ENCODE measurements at places on chromosomes 5 and 9. TPM values are rescaled to one million over a fixed set of nuclear protein-coding genes. Genes with fewer than 3 reads are reported as not detected.

GRCh38 chr5:6861036-6861435 lies 147.8 kb downstream of the TENT4A start:
- no peaks in the 10 kb centered on the region for H3K36me3 ChIP-seq
- H3K27me3 ChIP-seq: no peaks in the 10 kb centered on the region
- no peak overlapping the region for H3K4me3 ChIP-seq
- no peak overlapping the region for H3K27ac ChIP-seq
- DNase-seq: no peak

DNA sequence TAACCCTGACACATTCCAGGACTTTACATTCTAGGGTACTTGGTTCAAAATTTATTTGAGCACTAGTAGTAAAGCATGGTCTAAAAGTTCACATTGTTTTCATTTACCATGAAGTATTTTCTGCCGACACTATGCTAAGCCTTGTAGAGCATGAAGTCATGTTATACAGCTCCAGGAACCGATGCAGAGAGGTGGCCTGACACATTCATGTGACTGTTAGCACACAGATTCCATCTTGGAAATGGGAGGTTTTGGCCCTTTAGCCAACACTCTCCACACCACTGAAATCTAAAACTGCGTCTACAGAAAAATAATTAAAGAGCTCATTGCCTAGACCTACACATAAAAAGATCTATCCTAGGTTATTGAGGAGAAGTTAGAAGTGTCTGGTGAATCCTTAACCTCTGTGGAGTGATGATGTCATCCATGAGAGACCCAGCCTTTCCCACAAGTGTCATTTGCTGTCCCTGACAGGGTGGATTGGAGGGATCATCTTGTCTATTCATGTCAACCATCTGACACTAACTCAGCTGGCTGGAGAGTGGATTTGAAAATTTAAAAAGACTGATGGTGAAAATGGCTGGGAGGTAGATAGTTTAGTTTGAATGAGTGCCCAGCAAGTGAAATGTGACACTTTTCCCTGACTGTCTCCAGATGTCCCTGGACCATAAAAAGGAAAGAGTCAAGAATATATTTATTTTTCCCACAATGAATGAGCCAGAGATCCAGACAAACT lies 1.3 kb downstream of the RANBP3L start:
- H3K4me3 ChIP-seq: no peak overlapping the region
- H3K4me1 ChIP-seq: peaks cover 16% of the 10 kb centered on the region
- H3K27ac ChIP-seq: no peak overlapping the region
- H3K36me3 ChIP-seq: no peaks in the 10 kb centered on the region

DNA sequence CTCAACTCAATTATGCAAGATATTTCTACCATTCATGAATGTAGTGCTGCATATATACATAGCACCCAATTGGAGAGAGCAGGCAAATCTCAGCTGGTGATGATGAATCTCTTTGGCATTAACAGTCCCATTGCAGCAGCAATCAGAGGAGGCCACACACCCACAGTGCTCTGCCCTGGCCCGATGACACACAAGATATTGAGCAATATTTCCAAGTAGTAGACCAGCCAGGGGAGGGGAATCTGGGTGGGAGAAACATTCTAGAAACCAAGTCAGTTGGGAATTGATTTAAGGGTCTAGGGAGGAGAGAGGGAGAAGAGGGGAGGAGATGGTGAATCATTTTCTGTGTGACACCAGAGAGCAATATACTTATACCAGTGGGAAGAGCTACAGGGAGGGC lies 14.9 kb upstream of the C5orf63 start:
- no peaks in the 10 kb centered on the region for H3K36me3 ChIP-seq
- no peak overlapping the region for H3K27ac ChIP-seq
- H3K27me3 ChIP-seq: no peaks in the 10 kb centered on the region
- H3K4me1 ChIP-seq: no peaks in the 10 kb centered on the region
- no peak overlapping the region for H3K4me3 ChIP-seq

The GHR gene
- 1.0 TPM for total RNA-seq

GRCh38 chr9:3049636-3050035 lies 205.7 kb upstream of the PUM3 start:
- H3K27me3 ChIP-seq: no peaks in the 10 kb centered on the region
- H3K4me3 ChIP-seq: no peak overlapping the region
- no peak overlapping the region for H3K27ac ChIP-seq
- DNase-seq: no peak

DNA sequence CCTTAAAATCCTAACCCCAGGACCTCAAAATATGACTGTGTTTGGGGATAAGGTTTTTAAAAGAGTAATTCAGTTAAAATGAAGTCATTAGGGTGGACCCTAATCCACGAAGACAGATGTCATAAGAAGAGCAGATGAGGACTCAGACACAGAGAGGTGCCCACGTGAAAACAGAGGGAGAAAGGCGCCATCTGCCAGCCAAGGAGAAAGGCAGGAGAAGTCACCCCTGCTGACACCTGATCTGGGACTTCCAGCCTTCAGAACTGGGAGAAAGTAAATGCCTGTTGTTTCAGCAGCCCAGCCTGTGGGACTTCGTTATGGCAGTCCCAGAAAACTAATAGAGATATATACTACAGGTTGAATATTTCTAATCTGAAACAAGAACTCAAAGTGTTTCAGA lies 67.4 kb downstream of the ROR2 start:
- no peak overlapping the region for H3K27ac ChIP-seq
- H3K36me3 ChIP-seq: no peaks in the 10 kb centered on the region
- DNase-seq: no peak
- H3K27me3 ChIP-seq: no peaks in the 10 kb centered on the region
- H3K4me1 ChIP-seq: no peaks in the 10 kb centered on the region

The GABRG2 gene
- total RNA-seq: not detected

- H3K4me3 ChIP-seq: no peak overlapping the region
- no peak for DNase-seq
- no peaks in the 10 kb centered on the region for H3K27me3 ChIP-seq
- H3K36me3 ChIP-seq: no peaks in the 10 kb centered on the region
Observed at GRCh38 chr5:3309538-3309937, 286.1 kb upstream of the IRX1 start.

DNA sequence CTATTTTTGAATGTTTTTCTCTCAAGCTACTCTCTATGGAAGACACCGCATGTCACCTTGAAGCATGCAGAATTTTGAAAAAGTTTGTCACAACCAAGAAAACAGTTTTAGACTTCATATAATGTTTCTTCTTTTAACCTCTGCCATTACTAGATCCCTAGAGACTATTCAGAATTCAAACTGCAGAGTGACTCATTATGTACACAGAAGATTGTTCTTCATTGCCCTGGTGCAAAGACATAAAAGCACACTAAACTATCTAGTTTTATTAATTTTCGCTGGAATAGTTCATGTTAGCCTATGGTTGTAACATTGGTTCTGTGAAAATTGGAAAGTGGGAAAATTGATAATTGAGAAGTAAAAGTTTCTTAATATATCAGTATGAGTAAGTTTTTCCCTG lies 18.4 kb downstream of the F2RL2 start:
- no peak for DNase-seq
- H3K4me3 ChIP-seq: no peak overlapping the region
- no peak overlapping the region for H3K27ac ChIP-seq
- H3K27me3 ChIP-seq: no peaks in the 10 kb centered on the region
- H3K36me3 ChIP-seq: no peaks in the 10 kb centered on the region

The LEAP2 gene
- total RNA-seq: 1.7 TPM

- no peak overlapping the region for H3K4me3 ChIP-seq
- H3K4me1 ChIP-seq: no peaks in the 10 kb centered on the region
- H3K36me3 ChIP-seq: no peaks in the 10 kb centered on the region
- H3K27me3 ChIP-seq: no peaks in the 10 kb centered on the region
Observed at GRCh38 chr5:9775339-9775738, 145.2 kb upstream of the TAS2R1 start.

GRCh38 chr9:37812773-37813379 lies 12.3 kb downstream of the DCAF10 start:
- no peaks in the 10 kb centered on the region for H3K4me1 ChIP-seq
- no peaks in the 10 kb centered on the region for H3K36me3 ChIP-seq
- DNase-seq: no peak

DNA sequence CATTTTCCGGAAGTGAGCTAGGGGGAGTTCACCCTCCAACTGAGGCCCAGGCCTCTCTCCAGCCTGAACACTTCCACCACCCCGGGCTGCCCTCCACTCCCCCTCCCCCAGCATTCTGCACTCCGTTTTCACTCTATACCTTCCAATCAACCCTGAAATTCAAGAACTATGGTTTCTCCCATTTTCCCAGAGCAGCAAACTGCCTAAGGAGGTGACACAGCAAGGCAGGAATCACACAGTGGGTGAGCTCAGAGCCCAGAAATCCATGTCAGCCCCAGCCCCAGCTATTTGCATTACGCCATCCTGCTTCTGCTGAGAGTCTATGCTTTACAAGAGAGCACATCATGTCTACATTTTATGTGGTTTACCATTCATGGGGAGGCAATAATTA lies 11.9 kb downstream of the MSX2 start:
- DNase-seq: no peak
- H3K27me3 ChIP-seq: peaks cover 5% of the 10 kb centered on the region
- H3K36me3 ChIP-seq: no peaks in the 10 kb centered on the region
- H3K4me3 ChIP-seq: no peak overlapping the region
- H3K4me1 ChIP-seq: peaks cover 6% of the 10 kb centered on the region

GRCh38 chr9:25813478-25813877 lies 135.2 kb upstream of the TUSC1 start:
- H3K4me3 ChIP-seq: no peak overlapping the region
- no peaks in the 10 kb centered on the region for H3K27me3 ChIP-seq
- no peaks in the 10 kb centered on the region for H3K4me1 ChIP-seq
- H3K36me3 ChIP-seq: no peaks in the 10 kb centered on the region
- H3K27ac ChIP-seq: no peak overlapping the region

The CYSRT1 gene
- not detected for total RNA-seq

GRCh38 chr9:108681851-108682590 lies 173.8 kb downstream of the ACTL7B start:
- no peaks in the 10 kb centered on the region for H3K4me1 ChIP-seq
- DNase-seq: no peak
- H3K27ac ChIP-seq: no peak overlapping the region
- H3K27me3 ChIP-seq: no peaks in the 10 kb centered on the region

GRCh38 chr9:124214116-124214515 lies 43.6 kb upstream of the NEK6 start:
- no peaks in the 10 kb centered on the region for H3K36me3 ChIP-seq
- DNase-seq: no peak
- H3K27ac ChIP-seq: no peak overlapping the region
- no peaks in the 10 kb centered on the region for H3K27me3 ChIP-seq

The CDX1 gene
- total RNA-seq: not detected

- H3K4me3 ChIP-seq: no peak overlapping the region
- no peaks in the 10 kb centered on the region for H3K36me3 ChIP-seq
- no peak for DNase-seq
- no peak overlapping the region for H3K27ac ChIP-seq
Observed at GRCh38 chr5:116492776-116493175, 81.8 kb downstream of the SEMA6A start.

GRCh38 chr9:131731237-131731636 lies 8.6 kb downstream of the RAPGEF1 start:
- H3K4me3 ChIP-seq: no peak overlapping the region
- H3K27ac ChIP-seq: no peak overlapping the region
- DNase-seq: no peak
- peaks cover 63% of the 10 kb centered on the region for H3K4me1 ChIP-seq
- H3K36me3 ChIP-seq: no peaks in the 10 kb centered on the region

GRCh38 chr9:71349218-71349617 lies 227.8 kb upstream of the TRPM3 start:
- no peak overlapping the region for H3K4me3 ChIP-seq
- H3K4me1 ChIP-seq: no peaks in the 10 kb centered on the region
- no peaks in the 10 kb centered on the region for H3K36me3 ChIP-seq

The RFK gene
- total RNA-seq: 11.1 TPM

The OR1N1 gene
- not detected for total RNA-seq

DNA sequence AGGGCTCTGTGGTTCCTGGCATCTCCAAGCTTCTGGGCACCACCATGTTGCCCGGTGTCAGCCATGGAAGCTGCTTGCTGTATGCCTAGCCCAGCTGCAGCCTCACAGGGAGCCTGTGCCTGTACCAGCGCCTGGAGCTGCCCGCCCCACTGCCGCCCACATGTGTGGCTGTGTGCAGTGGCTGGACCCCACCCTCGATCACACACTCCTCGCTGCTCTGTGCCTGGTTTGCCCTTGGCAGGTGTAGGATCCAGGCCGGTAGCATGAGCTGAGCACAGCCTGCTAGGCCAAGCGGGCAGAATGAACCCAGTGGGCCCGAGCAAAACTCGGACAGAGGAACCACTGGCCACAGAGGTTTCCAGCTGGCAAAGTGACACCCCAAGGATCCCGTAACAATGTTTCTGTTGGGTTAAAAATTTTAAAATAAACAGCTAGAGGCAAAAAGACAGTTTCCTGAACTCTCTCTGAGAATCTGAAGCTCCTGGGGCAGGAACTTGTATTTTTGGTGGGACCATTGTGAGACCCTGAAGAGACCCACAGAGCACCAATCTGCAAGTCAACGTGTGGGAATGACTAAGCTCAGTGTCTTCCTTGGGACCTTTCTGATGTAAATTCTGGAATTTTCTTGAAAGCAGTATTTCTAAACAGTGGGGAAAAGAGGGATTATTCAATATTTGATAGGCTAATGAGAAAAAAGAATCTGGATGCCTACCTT lies 73.1 kb upstream of the CCDC112 start:
- no peak overlapping the region for H3K4me3 ChIP-seq
- DNase-seq: no peak
- H3K27me3 ChIP-seq: no peaks in the 10 kb centered on the region
- no peaks in the 10 kb centered on the region for H3K36me3 ChIP-seq

GRCh38 chr9:124369231-124369797 lies 45.9 kb downstream of the PSMB7 start:
- no peak overlapping the region for H3K27ac ChIP-seq
- no peak for DNase-seq
- H3K4me1 ChIP-seq: no peaks in the 10 kb centered on the region
- H3K36me3 ChIP-seq: no peaks in the 10 kb centered on the region

DNA sequence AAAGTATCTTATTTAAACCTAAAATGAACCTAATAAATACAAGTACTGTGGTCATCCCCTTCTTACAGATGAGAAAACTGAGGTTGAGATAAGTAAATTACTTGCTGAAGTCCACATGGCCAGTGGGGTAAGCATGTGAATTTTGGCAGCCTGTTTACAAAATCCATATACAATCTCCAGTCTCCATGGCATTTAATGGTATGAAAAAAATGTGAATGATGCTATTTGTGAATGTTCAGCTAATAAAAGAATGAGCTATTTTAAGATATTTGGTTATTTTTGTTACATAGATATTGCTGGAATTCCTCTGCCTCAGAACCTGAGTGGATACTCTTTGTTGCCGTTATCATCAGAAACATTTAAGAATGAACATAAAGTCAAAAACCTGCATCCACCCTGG lies 19.3 kb upstream of the GPR150 start:
- no peaks in the 10 kb centered on the region for H3K27me3 ChIP-seq
- H3K27ac ChIP-seq: no peak overlapping the region
- no peak for DNase-seq
- no peaks in the 10 kb centered on the region for H3K36me3 ChIP-seq
- H3K4me1 ChIP-seq: no peaks in the 10 kb centered on the region

- H3K36me3 ChIP-seq: no peaks in the 10 kb centered on the region
- no peak overlapping the region for H3K4me3 ChIP-seq
- no peaks in the 10 kb centered on the region for H3K4me1 ChIP-seq
- H3K27me3 ChIP-seq: no peaks in the 10 kb centered on the region
Observed at GRCh38 chr9:37669232-37669631, 18.5 kb downstream of the FRMPD1 start.

Measured in pancreas (tissue), 10 donors.